Activated naive CD4-positive, alpha-beta T cell (primary cell): ENCODE measurements at places on chromosomes 16 and 17.

DNA sequence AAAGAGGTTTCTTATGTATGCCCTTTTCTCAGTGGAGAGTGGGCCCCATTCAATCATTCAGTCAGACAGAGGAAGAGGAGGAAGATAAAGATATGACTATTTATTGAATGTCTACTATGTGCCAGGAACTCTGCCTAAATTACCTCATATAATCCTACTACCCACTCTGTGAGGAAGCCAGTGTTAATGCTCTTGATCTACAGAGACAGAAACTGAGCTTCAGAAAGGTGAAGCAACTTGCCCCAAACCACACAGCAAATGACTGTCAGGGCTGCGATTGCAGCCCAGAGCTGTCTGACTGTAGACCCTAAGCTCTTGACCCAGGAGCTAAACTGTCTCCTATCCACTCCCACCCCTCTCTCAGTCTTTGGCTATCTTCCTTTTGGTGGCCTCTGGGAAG is 8.4 kb downstream of the SRCIN1 start:
- DNase-seq, result no peak

DNA sequence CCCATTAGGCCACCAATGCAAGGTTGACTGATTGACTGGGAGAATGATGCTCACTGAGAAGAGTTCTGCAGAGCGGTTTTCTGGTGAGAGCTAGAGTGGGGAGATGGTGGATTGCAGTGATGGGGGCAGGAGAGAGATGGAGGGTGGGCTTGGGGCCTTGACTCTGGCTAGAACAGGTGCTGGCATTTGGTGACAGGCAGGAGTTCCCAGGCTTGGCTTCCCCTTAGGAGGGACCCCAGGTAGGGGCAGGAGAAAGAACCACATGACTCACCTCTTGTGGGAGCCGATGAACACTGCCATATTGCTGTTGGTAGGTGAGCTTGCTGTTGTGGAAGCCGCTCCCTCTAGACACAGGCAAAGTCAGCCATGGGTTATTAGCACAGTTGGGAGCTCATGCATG is 8.0 kb downstream of the CD300LB start:
- DNase-seq, result no peak

GRCh38 chr17:20242271-20242670 is 225.1 kb downstream of the LGALS9B start:
- DNase-seq, result no peak

DNA sequence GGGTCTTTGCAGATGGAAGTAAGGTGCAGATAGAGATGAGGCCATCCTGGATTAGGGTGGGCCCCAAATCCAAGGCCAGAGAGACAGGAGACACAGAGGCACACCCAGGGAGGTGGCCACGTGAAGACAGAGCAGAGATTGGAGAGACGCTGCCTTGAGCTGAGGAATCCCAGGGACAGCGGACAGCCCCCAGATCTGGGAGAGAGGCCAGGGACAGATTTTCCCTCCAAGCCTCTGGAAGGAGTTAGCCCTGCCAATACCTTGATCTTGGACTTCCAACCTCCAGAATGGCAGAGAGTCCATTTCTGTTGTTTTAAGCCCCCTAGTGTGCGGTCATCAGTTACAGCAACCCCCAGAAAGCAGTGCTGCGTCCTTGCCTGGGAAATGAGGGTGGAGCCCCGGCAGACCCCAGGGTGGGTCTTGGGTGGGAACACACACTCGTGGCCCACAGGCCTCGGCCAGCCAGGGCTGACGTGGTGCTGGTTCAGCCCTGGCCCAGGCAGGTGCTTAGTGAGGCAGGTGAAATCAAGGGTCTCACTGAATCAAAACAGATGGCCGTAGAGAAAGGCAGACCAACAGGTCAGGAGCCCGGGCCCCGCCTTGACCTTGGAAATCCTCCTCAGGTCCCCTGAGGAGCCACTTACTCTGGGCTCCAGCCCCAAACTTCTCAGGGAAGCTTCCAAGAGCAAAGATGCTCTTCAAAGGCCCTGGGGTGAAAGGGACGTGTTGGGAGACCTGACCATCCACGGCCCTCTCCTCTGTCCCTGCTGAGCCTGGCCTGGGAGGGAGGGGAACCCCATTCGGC is 169.3 kb downstream of the RBFOX3 start:
- DNase-seq, result no peak

DNA sequence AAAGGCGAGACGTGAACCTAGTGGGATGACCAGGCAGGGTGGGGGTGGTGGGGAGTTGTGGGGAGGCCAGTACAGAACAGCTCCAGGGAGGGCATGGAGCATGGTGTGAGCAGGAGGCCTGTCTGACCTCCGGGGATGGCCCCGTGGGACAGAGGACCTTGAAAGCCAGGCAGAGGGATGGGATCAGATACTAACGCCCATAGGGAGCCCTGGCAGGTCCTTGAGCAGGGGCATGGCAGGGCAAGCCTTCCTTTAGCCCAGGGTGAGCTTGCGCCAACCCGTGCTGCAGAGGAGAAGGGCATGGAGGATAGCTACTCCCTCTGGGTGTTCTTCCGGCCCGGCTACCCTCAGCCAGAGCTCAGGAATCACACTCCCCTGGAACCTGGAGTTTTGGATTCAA is 35.3 kb downstream of the TMEM235 start:
- DNase-seq, result no peak
